ENCODE measurements at places on chromosomes 3 and 15.
A peak's percentile ranks its signal among the peaks of the same experiment; 100 is the strongest.

GRCh38 chr3:47856669-47857068 is 53.7 kb downstream of the DHX30 start:
- no peak for DNase-seq

DNA sequence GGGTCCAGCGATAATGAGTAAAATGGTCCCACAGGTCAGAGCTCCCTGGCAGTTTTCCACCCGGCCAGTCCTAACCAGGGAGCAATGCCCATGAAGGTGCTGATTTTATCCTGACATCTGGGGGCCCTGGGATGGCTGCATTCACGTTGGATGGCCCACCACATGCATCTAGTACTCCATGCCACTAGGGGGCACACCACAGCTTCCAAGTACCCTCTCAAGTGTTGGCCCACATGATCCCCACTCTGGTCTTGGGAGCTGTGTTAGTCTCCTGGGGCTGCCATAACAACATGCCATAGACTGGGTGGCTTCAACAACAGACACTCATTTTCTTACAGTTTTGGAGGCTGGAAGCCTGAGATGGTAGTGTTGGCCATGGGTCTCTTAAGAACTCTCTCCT is 225.5 kb downstream of the SLCO3A1 start:
- DNase-seq = peak; percentile 63

- DNase-seq = peak; percentile 56
These were observed 72.3 kb downstream of the CORO2B start for GRCh38 chr15:68650901-68651709.

DNA sequence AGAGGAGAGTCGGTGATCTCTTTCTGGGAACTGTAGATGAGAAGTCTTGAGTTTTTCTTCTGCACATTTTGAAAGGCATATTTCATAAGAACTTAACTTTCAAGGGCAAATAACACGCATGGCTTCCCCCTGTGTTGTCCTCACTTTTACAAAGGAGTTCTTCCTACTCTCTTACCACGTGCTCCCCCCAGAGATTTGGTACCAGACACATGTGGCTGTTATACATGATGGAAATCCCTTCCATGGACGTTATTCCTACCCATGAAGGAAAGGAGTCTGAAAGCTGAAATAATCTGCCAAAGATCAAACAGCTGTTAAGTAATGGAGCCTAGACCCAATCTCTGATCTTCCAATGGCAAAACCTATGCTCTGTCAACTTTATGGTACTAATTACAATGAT is 4.4 kb downstream of the IL5RA start:
- DNase-seq = no peak

DNA sequence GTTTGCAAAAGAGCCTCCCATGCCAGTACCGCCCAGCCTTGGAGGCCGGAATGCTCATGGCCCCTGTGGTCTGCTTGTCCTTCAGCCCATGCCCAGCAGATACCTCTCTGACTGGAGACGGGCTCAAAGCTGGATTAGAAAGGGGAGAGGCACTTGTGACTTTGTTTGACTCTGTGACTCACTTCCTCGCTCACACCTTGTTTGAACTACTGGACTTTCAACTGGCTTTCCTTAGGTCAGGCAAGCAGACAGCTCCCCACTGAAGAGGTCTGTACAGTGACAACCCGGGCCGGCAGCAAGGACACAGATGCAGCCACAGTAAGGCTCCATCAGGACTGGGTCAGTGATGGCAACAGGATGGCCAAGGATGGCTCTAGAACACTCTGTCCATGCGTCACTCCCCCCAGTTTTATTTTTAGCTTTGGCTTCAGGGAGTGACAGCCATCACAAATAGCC is 98.6 kb upstream of the ABHD17C start:
- DNase-seq = no peak
